A549 treated with ZK216348 at 1 μM for 4 hours (cell line): ENCODE measurements at places on chromosomes 2 and 18. TPM values are rescaled to one million over a fixed set of nuclear protein-coding genes. Genes with fewer than 3 reads are reported as not detected.

ST8SIA5 gene
- 0.18 TPM in 1 of 5 replicates, not detected in the others for total RNA-seq

PDCD1 gene
- not detected in 5 replicates for total RNA-seq

UPP2 gene
- not detected in 5 replicates for total RNA-seq

SFT2D3 gene
- 3.8 to 6.9 TPM (median 6.0 TPM) in 5 replicates for total RNA-seq

DCDC2C gene
- total RNA-seq: 0.77 TPM in 1 of 5 replicates, not detected in the others

CDCA7 gene
- 32.3 to 49.4 TPM (median 45.8 TPM) in 5 replicates for total RNA-seq

STPG4 gene
- total RNA-seq: not detected in 5 replicates

SP140 gene
- 0.22 to 0.39 TPM in 2 of 5 replicates, not detected in the others for total RNA-seq

ABCB11 gene
- total RNA-seq: 0.02 TPM in 1 of 5 replicates, not detected in the others

HOXD9 gene
- total RNA-seq: 1.2 to 1.8 TPM (median 1.8 TPM) in 5 replicates

ATF2 gene
- total RNA-seq: 17.0 to 20.8 TPM (median 17.8 TPM) in 5 replicates

CCDC74B gene
- 4.6 to 7.2 TPM (median 6.2 TPM) in 5 replicates for total RNA-seq

AQP12A gene
- not detected in 5 replicates for total RNA-seq

PRKAG3 gene
- not detected in 5 replicates for total RNA-seq

THSD7B gene
- not detected in 5 replicates for total RNA-seq

ASXL3 gene
- not detected in 5 replicates for total RNA-seq

CNGA3 gene
- not detected in 5 replicates for total RNA-seq

LTBP1 gene
- 20.8 to 30.3 TPM (median 24.3 TPM) in 5 replicates for total RNA-seq

ECEL1 gene
- 0.07 to 0.31 TPM (median 0.21 TPM) in 4 of 5 replicates, not detected in the other for total RNA-seq

MCEE gene
- 9.7 to 13.6 TPM (median 10.0 TPM) in 5 replicates for total RNA-seq

CYP1B1 gene
- 4.3 to 7.6 TPM (median 5.6 TPM) in 5 replicates for total RNA-seq

CCDC74A gene
- total RNA-seq: 12.9 to 16.0 TPM (median 14.6 TPM) in 5 replicates

EPAS1 gene
- 87.7 to 124 TPM (median 120 TPM) in 5 replicates for total RNA-seq

MREG gene
- 5.0 to 6.7 TPM (median 5.3 TPM) in 5 replicates for total RNA-seq

INPP4A gene
- 5.8 to 11.4 TPM (median 9.1 TPM) in 5 replicates for total RNA-seq

LINC00305 gene
- not detected in 5 replicates for total RNA-seq

VWC2L gene
- not detected in 5 replicates for total RNA-seq

CHCHD5 gene
- 52.6 to 67.5 TPM (median 61.6 TPM) in 5 replicates for total RNA-seq

ARHGAP25 gene
- total RNA-seq: 0.14 to 0.39 TPM (median 0.29 TPM) in 4 of 5 replicates, not detected in the other

TMEM17 gene
- total RNA-seq: 3.9 to 6.1 TPM (median 5.4 TPM) in 5 replicates

GATA6 gene
- 1.5 to 2.4 TPM (median 1.7 TPM) in 5 replicates for total RNA-seq

ABCG8 gene
- total RNA-seq: not detected in 5 replicates

SGO2 gene
- 7.8 to 15.8 TPM (median 14.9 TPM) in 5 replicates for total RNA-seq

PLCL1 gene
- total RNA-seq: not detected in 5 replicates

CDH7 gene
- total RNA-seq: 0.02 TPM in 1 of 5 replicates, not detected in the others

KCNK3 gene
- 0.38 to 0.97 TPM (median 0.79 TPM) in 5 replicates for total RNA-seq

ANXA4 gene
- 333 to 395 TPM (median 361 TPM) in 5 replicates for total RNA-seq
